ENCODE measurements at places on chromosomes 3 and 15.

DNA sequence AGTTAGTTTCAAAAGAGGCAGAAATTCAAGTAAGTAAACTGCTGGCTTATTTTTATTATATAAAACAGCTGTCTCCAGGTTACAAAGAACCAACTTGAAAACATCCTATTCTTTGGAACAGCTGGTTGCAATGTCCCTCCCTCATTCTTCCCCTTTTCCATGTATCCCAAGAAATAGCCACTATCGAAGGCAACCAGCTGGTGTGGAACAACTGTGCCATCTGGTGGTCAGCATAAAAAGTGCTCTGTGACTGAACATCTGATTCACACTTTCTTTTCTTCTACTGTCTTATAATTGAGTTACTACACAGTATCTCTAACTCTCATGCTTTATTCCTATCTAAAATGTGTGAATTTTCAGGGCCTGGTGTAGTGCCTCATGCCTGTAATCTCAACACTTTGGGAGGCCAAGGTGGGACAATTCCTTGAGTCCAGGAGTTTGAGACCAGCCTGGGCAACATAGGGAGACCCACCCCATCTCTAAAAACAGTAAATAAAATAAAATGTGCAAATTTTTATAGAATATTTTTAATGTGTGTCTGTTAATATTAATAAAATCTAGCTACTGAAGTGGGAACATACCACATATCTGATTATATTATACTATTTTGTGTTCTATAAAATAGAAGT is 9.6 kb downstream of the OSBPL11 start:
- DNase-seq = peak; percentile 66

- DNase-seq = no peak
Observed at GRCh38 chr3:76203578-76203977, 418.2 kb upstream of the ZNF717 start.

GRCh38 chr3:126964261-126964660 is 18.7 kb upstream of the PLXNA1 start:
- DNase-seq = no peak

- no peak for DNase-seq
Observed at GRCh38 chr3:50396502-50396901, 37.2 kb upstream of the TMEM115 start.

DNA sequence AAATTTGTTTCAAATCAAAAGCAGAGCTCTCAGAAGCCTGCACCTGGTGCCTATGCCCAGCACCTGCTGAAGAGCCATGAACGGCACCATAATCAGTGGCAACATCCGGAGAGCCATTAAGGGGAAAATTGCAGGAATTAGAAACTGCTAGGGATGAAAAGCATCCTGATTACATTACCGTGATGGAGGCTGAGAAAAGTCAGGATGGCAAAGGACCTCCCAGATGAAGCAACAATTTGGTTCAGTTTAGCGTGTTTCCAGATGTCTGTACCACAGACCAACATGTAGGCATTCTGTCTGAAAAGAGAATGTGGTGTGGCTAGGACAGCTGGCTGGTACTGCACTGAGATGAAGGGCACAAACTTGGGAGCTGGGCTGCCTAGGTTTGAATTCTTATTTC is 106.1 kb downstream of the EOMES start:
- DNase-seq = no peak

Measured in hepatic stellate cell (primary cell).